ENCODE measurements at places on chromosomes 1 and 21.

- no peak for DNase-seq
Measured at GRCh38 chr1:10799726-10800125, 3.3 kb upstream of the CASZ1 start.

DNA sequence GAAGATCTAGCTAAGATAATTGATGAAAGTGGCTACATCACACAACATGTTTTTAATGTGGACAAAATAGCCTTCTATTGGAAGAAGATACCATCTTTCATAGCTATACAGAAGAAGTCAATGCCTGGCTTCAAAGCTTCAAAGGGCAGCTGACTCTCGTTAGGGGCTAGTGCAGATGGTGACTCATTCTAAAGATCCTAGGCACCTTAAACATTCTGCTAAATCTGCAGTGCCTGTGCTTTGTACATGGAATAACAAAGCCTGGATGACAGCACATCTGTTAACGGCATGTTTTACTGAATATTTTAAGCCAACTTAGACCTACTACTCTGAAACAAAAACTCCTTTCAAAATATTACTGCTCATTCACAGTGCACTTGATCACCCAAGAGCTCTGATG lies 65.6 kb upstream of the USP24 start:
- no peak for DNase-seq

- no peak for DNase-seq
Measured at GRCh38 chr21:16797966-16798365, 714.9 kb upstream of the CXADR start.

GRCh38 chr1:230189341-230189740 lies 122.3 kb downstream of the GALNT2 start:
- no peak for DNase-seq

GRCh38 chr1:15571266-15571665 lies 13.6 kb downstream of the AGMAT start:
- DNase-seq = no peak

GRCh38 chr1:43934101-43934985 lies 742 bp downstream of the ARTN start:
- DNase-seq = peak; percentile 30

GRCh38 chr1:180366371-180367068 lies 135.9 kb downstream of the ACBD6 start:
- DNase-seq = no peak

- DNase-seq = no peak
Measured at GRCh38 chr1:9425859-9426258, 113.4 kb upstream of the SLC25A33 start.
